Left renal pelvis (tissue), 4 donors: ENCODE measurements at places on chromosomes 12 and 14. TPM values are rescaled to one million over a fixed set of nuclear protein-coding genes. Genes with fewer than 3 reads are reported as not detected.

The LMO3 gene
- polyA plus RNA-seq = 6.5 TPM

The BDKRB2 gene
- polyA plus RNA-seq = 3.3 TPM

The ARG2 gene
- 1.7 TPM for polyA plus RNA-seq

The LYZ gene
- polyA plus RNA-seq = 33.3 TPM

The AQP2 gene
- 127 TPM for polyA plus RNA-seq

The FCF1 gene
- 68.3 TPM for polyA plus RNA-seq

The FAM181A gene
- polyA plus RNA-seq = not detected

The FITM1 gene
- 0.76 TPM for polyA plus RNA-seq

The TAS2R20 gene
- polyA plus RNA-seq = 2.2 TPM

The IL31 gene
- not detected for polyA plus RNA-seq

The HOXC4 gene
- polyA plus RNA-seq = 49.4 TPM

The PYM1 gene
- 39.1 TPM for polyA plus RNA-seq

The GDF3 gene
- polyA plus RNA-seq = 0.25 TPM

The GYS2 gene
- 0.32 TPM for polyA plus RNA-seq

The LALBA gene
- not detected for polyA plus RNA-seq

The SIRT4 gene
- polyA plus RNA-seq = 3.6 TPM

The MORN3 gene
- 1.8 TPM for polyA plus RNA-seq

The PLEKHG7 gene
- polyA plus RNA-seq = not detected

The RTN1 gene
- polyA plus RNA-seq = 6.5 TPM

The ACSM4 gene
- polyA plus RNA-seq = not detected

The TAS2R42 gene
- not detected for polyA plus RNA-seq

The AKAP6 gene
- polyA plus RNA-seq = 2.5 TPM

The EML1 gene
- polyA plus RNA-seq = 30.3 TPM

The NR2C1 gene
- polyA plus RNA-seq = 85.2 TPM

The GMPR2 gene
- 124 TPM for polyA plus RNA-seq

The CACNA1C gene
- polyA plus RNA-seq = 6.8 TPM

The MDGA2 gene
- polyA plus RNA-seq = 2.0 TPM

The SPATA7 gene
- polyA plus RNA-seq = 24.4 TPM

The HSPB8 gene
- polyA plus RNA-seq = 6.2 TPM

The LRRIQ1 gene
- 32.3 TPM for polyA plus RNA-seq

The CCDC38 gene
- 0.63 TPM for polyA plus RNA-seq

The PPP4R4 gene
- polyA plus RNA-seq = 0.14 TPM

The PRKD1 gene
- polyA plus RNA-seq = 26.7 TPM

The SMCO2 gene
- polyA plus RNA-seq = not detected

The GAS2L3 gene
- 28.0 TPM for polyA plus RNA-seq

The RAD51B gene
- polyA plus RNA-seq = 11.8 TPM

The KLHL28 gene
- polyA plus RNA-seq = 15.6 TPM

The PTCSC3 gene
- 0.27 TPM for polyA plus RNA-seq

The SRRM4 gene
- 0.19 TPM for polyA plus RNA-seq

The RGS6 gene
- polyA plus RNA-seq = 1.5 TPM

The NFE2 gene
- 3.7 TPM for polyA plus RNA-seq

The IFI27L2 gene
- polyA plus RNA-seq = 36.9 TPM
